ENCODE measurements at places on chromosomes 5 and 9.

GRCh38 chr5:36739751-36740221 lies 133.4 kb downstream of the SLC1A3 start:
- peak; percentile 61 for DNase-seq

DNA sequence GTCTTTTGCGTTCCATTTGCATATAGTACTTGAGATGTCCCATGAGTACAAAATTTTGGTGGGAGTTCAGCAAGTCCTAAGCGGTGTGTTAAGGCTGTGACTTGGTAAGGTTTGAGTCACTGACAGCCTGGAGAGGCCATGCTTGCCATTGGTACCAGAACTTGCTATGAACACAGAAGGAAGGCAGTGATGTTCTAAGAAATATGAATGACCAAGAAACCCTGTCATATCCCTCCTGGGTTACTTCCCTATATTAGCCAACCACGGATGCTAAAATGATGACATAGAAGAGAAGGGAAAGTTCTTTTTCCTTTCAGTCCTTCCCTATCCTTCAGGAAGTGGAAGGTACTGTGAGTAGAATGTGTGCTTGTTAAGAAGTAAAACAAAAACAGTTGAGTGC lies 136.7 kb downstream of the GCNT1 start:
- DNase-seq: no peak

DNA sequence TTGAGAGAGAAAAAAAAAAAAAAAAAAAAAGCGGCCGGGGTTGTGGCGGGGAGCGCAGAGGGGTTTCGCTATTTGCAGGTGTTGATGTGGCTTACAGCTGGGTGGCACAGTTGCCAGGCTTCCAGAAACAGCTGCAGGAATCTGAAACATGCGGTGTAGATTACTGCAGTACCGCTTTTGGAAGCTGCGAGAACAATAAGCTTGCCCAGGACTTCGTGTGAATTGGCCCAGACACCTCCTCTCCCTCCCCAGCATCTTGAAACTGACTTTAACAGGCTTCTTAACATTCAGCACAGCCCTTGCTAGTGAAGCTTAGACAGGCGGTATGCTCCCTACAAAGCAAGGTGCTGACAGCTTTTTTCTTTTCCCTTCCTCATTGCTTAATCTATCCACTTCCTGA lies 104.0 kb downstream of the ATP10B start:
- DNase-seq: no peak

GRCh38 chr5:72117307-72117706 lies 10.0 kb downstream of the MAP1B start:
- DNase-seq: no peak

All from CD4-positive, alpha-beta T cell (primary cell).